ENCODE measurements at places on chromosomes 7 and 10.

DNA sequence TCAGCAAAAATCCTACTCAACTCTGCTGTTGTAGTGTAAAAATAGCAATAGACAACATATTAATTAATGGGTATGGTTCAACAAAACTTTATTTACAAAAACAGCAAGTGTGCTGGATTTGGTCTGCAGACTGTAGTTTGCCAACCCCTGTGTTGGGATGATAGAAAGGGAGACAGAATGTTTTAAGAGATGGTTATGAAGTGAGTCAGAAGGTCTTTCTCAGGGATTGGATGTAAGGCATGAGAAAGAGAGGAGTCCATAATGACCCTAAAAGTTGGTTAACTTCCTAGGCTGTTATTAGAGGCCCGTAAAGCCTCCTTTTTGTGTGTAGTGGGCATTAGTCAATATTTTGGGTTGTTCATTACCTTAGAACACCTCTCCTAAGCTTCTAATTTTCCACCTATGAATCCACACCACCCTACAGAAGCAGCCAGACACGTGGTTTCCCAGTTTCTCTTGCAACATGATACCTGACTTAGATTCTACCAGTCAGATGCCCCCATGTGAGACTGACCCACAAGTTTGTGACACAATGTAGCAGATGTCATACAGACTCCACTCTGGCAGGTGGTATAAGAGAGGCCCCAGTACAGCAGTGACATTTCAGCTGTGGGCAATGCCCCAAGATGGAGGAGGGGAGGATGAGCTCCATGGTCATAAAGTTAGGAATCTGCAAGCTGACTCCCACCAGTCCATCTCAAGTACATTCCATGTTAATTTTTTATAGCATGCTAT lies 1015.6 kb downstream of the KCNMA1 start:
- DNase-seq = no peak

DNA sequence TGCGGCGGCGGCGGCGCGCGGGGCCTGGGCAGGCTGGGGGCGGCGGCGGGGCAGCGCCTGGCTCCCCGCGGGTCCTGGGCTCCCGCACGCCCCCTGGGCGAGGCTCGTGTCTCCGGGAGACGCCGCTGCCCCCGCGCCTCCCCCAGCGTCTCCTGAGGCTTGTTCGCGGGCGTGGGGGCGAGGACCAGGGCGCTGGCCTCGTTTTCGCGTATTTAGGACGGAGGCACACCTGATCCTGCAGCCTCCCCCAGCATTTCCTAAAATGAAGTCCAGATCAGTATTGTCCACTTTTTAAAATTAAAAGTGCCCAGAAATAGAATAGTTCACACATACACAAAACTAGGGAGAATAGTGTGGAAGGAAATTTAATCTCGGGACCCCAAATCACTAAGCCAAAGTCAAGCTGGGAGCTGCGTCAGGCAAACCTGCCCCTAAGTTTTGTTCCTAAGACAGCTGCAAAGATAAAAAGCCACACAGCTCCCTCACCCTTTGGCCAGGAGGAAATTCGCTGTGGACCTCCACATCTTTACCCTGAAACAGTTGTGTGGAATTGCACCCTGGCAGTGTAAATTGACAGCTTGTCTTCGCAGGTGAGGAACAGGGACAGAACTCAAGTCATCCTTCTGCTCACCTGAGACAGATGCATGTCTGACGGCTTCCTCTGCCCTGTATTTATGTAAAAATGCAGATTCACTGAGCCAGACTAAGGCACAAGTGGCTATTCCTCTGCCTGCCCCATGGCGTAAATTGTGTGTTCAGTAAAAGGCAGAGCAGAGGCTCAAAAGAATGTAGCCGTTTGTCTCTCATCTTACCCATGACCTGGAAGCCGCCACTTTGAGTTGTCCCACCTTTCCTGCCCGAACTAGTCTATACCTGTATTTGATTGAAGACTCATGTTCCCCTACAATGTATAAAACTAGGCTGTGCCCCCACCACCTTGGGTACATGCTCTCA lies 740 bp downstream of the GALNT11 start:
- no peak for DNase-seq

GRCh38 chr7:94129443-94130140 lies 125.4 kb upstream of the BET1 start:
- DNase-seq = no peak

DNA sequence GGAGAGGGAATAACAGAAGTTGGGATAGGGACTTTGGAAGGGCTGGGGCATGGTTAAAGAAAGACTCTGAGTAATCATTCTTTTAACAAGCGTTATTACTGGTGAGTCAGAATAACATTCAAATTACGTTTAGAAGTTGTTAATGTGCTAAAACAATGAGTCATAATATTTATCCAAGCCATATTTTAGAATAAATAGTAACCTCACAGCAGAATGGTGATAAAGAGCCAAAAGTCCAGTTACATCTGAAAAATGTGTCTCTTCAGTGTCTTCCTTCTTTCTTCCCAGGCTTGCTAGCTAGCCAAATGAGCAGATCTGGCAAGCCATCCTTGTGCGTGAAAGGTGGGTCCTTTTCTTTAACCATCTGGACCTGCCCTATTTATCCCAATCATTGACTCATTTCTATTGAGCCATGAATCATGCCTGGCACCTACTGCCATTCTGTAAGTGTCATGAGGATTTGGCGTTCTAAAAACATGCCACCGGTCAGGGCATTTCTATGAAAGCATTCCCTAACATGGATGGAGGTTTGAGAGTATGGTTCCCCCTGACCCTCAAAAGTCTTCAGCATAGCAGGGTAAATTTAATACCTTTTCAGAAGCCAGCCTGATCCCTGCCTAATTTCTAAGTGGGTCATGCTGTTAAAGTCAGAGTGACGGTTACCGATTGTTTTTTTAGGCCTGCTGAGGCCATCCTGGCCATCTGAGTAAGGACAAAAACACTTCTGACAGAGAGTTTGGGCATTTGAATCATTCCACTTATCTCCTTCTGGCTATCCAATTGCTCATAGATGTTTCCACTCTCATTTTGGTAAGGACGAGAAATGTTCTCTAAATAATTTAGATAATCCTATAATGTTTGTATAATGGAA lies 26.9 kb downstream of the MYPN start:
- DNase-seq = peak; percentile 76

- DNase-seq = no peak
These were observed at the start of gene PROSER2 for GRCh38 chr10:11823122-11823988. PROSER2 (plus strand) TSS chr10:11823356; CDS start chr10:11852078, 28,722 bp downstream.

DNA sequence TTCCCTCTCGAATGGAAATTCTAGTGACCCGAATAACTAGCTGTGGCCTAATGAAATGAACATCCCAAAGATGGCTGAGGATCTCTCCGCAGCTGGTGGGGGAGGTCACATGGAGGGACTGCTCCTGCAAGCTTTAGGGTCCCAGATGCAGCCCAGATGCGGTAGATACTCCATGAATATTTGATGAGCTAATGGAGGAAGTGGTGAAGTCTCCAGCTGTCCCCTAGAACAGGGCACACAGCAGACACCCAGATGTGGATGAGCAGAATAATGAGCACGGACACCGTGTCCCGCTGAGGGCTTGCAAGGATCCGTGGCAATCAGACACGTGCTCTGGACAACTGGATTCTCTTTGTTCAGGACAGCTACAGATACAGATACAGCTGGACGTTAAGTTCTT lies 59.2 kb downstream of the DENND2A start:
- DNase-seq = no peak

GRCh38 chr7:157565981-157566630 lies 229.3 kb downstream of the DNAJB6 start:
- DNase-seq = no peak

- no peak for DNase-seq
These were observed 25.7 kb upstream of the GRB10 start for GRCh38 chr7:50808282-50808888.

DNA sequence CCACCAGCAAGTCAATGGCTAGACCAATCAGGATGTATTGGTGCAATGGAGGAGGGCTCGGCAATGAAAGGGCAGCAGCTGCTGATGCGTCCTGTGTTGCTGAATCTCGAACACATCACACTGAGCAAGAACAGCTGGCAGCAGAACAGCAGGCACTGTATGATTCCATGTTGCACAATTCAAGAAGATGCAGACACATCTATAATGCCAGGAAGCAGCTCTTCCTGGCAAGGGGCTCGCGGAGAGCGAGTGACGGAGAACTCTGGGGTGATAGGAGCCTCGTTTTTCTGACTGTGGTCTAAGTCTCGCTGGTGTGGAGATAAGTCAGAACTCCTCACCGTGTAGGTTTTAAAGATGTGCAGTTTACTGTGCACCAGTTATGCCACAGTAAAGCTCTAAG lies 24.8 kb upstream of the PFKP start:
- no peak for DNase-seq

DNA sequence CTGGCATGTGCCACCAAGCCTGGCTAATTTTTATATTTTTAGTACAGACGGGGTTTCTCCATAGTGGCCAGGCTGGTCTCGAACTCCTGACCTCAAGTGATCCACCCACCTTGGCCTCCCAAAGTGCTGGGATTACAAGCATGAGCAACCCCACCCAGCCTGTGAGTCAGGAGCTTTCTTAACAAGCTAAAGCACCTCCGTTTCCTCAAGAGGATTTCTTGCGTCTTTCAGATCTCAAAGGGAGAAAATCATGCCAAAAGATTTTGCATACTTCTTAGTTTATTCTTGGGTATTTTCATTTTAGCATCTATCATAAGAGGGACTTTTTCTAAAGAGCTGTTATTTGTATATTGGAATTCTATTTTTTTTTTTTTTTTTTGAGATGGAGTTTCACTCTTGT lies 47.9 kb upstream of the FOXK1 start:
- DNase-seq = no peak

DNA sequence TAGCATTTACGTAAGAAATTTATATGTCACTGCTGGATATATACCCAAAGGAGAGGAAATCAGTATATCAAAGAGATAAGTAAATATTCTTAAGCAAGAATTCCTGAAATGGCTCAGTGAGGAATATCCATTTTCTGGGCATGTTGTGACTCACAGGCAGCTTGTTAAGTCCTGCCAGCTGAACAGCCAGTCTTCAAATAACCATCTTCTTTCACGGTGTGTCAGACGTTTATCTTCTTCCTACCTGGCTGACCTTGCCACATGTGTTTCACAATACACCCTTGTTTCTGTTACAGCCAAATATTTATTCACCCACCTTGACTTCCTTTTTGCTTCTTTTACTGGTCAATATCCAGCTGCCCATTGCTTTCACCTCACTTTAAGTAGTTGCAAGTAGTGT lies 648.1 kb downstream of the ANKRD7 start:
- no peak for DNase-seq

- no peak for DNase-seq
These were observed 141.6 kb downstream of the C1GALT1 start for GRCh38 chr7:7323921-7324320.

GRCh38 chr7:75642810-75643486 lies 95.8 kb downstream of the HIP1 start:
- no peak for DNase-seq

GRCh38 chr7:105839266-105839665 lies 37.1 kb downstream of the ATXN7L1 start:
- no peak for DNase-seq

GRCh38 chr7:69219381-69219780 lies 378.9 kb upstream of the AUTS2 start:
- DNase-seq = no peak

DNA sequence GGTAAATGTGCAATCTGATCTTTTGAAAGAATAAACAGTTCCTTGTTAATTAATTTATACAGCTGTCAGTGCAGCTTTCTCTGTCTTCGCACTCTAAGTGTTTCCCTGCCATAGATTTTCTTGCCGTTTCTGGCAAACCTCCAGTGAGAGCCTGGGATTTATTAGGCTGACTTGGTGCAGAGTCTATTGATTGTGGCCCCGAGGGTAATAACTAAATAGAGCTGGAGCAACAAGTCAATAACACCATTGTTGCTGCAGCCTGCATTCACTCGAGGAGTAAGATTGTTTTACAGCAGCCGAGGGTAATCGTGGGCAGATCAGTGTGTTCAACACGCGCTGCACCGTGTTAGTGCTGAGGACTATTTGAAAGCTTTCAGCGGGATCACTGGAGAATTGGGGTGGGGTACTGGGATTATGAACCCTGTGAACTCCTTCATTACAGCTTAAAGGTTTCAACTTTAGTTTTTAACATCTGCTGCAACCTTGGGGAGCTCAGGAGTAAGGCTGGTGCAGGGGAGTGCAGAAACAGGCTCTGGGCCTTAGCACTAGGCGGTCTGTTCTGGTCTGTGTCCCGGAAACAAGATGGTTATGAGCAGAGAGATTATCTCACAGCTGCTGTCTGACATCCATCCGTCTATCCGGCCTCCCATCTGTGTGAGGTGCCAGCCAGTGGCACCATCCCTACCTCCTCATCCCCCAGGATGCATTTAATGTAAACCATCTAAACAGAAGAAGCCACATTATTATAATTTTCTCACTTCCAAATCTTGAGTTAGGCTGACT lies 174.0 kb upstream of the TCF7L2 start:
- no peak for DNase-seq

- no peak for DNase-seq
These were observed 66.8 kb downstream of the PCGF5 start for GRCh38 chr10:91287276-91287675.

GRCh38 chr10:43201545-43202131 lies 63.4 kb downstream of the CSGALNACT2 start:
- no peak for DNase-seq

- no peak for DNase-seq
These were observed 37.2 kb downstream of the PRSS2 start for GRCh38 chr7:142807855-142808460.
